Activated T-helper 1 cell treated with anti-CD3 and anti-CD28 coated beads, Interleukin-2, amount 50 U/mL, for 16 hours (primary cell): ENCODE measurements at places on chromosomes 12 and 14.

DNA sequence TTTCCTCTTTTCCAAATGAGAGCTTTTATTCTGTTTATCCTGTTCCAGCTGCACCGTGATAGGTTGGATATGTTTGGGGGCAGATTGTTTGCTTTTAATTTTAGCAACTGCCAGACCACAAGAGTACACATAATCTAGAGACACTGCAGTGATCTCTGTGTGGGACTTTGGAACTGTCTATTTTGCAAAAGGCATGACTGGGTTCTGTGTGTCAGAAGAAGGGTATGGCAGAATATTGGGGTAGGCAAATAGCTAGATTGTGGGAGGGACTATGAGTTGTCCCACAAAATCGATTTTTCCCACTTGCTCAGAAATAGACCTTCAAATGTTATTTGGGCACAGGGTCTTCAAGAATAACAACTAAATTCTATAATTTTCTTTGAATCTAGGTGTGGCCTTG lies 275.9 kb upstream of the KITLG start:
- DNase-seq = no peak

- no peak for DNase-seq
Observed at GRCh38 chr12:1552171-1552570, 42.2 kb downstream of the FBXL14 start.

GRCh38 chr12:41479426-41479825 lies 291.3 kb downstream of the PDZRN4 start:
- DNase-seq = no peak

DNA sequence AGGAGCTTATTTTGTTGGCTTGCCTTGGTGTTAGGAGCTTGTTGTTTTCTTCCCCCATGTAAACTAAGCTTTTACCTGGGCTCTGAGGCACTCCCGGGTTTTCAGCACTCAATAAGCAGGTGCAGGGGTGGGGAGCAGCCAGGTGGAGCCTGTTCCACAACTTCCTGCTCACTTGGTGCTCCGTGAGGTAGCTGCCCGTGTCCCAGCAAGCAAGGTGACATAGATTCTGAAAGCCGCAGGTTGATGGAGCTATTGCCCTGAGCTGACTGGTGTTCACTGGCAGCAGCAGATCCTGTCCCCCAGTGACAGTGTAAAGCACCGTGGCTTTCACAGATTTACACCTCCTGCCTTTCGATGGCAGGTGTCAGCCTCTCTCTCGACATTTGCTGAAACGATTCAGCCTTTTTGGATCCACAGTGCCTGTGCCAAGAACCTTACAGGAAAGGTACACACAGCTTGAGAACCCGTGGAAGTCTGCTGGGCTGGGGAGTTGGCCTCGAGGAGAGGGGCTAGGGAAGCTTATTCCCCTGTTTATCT lies 295.7 kb upstream of the FKBP4 start:
- DNase-seq = no peak

DNA sequence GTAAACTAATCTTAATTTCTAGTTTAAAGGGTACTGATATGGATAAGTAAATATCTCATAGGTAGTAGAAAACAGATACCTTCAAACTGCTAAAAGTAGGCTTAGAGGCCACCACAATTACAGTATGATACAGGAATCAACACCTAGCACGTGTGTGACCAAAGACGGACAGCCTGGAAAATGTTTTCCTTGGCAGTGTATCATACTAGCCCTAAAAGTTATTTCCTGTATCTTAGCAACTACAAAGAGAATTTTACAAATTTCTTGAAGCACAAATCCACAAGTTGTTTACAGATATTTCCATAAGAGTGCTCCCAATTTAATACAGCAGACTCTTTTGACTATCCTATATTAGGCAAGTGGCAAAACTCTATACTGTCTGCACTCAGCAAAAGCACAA lies 106.0 kb downstream of the ITPR2 start:
- DNase-seq = no peak

DNA sequence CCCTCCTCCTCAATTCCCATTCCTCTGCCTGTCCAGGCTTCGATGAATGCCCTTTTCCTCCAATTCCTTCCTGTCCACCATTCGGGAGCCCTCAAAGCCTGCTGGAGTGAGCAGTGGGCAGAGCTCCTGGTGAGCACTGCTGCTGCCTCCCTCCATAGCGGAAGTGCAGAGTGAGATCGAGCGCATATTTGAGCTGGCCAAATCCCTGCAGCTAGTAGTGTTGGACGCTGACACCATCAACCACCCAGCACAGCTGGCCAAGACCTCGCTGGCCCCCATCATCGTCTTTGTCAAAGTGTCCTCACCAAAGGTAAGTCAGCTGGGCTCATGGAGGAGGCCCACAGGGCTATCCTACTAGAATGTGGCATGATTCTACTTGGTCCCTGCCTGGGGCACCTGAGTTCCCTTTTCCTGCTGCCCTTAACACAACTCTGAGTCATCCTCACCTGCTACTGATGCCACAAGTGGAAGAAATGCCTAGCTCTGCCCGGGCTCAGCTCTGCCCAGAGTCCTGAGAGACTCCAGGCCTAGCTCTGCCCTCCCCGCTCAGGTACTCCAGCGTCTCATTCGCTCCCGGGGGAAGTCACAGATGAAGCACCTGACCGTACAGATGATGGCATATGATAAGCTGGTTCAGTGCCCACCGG lies 8.0 kb downstream of the CACNB3 start:
- DNase-seq = no peak

- DNase-seq = no peak
Observed at GRCh38 chr12:112206944-112207343, 81.6 kb downstream of the TRAFD1 start.

- DNase-seq = no peak
Observed at GRCh38 chr12:65640489-65640901, 183.8 kb upstream of the HMGA2 start.

DNA sequence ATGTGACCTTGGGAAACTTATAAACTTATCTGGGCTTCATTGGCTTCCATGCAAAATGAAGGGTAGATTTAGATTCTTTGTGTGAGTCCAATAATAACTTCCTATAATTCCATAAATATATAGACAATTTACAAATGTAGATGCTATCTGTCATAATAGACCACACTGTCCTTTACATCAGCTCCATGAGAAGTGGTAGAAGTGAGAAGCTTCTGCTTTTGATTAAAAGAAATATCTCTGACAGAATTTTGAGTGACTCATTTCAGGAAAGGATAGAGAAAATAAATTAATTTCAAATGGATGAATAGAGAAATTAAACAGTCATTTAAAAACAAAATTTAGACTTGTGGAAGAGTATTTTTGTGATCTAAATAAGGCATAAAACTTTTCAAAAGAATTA lies 329.7 kb upstream of the ATP2B1 start:
- no peak for DNase-seq

DNA sequence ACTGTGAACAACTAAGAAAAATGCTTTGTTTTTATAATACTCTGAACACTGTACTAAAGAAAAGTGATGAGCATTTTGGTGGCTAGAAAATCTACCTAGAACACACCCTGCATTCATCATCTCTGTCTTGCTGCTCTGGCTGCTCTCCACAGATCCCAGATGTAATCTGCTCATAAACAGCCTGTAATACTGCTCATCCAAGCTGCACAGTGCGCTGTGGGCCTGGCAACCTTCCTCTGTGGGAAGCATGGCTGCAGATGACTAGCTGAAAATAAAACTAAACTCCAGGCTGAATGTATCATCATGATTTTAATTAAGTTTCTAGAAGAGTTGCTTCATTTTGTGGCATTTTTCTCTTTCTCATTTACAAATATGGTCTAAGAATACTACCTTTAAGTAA lies 200.7 kb downstream of the SLC2A13 start:
- DNase-seq = no peak

DNA sequence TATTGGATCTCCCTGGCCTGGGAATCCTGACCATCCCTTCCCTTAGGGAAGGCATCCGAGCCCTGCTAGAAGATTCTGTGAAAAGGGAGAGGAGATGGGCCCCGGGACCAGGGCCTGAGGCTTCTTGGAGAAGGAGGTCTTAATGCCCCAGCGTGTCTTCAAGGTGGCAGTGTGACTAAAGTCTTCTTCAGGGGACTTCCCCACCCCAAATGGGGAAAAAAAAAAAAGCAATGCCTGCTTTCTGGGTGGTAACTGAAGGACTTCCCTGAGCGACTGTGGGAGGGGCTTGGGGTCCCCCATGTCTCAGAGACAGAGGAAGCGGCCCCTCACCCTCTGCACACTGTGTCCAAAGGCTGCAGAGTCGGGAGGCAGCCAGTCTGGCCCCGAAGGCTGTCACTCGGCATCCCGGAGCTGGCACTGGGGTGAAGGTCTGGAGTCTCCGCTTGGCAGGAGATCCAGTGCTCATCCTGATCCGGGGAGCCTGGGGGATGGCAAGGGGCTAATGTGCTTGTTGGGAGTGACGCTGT lies 7.8 kb upstream of the PGF start:
- no peak for DNase-seq

DNA sequence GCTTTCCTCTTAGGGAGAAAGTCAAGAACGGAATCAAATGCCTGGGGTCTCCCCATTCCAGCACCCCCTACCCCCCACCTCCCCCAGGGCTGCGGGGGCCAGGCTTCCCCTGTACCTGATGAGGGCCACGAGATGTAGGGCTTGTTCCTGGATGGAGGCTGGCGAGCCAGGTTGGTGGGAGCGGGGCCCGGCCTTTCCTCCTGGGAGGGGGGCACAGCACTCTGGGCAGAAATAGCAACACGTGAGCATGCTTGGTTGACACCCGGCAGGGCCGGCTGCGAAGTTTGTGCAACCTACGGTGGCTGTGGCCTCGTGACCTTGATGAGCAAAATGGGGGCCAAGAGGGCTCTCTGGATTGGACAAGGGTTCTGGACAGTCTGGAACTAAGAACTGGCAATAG lies 15.7 kb downstream of the AMN start:
- no peak for DNase-seq

DNA sequence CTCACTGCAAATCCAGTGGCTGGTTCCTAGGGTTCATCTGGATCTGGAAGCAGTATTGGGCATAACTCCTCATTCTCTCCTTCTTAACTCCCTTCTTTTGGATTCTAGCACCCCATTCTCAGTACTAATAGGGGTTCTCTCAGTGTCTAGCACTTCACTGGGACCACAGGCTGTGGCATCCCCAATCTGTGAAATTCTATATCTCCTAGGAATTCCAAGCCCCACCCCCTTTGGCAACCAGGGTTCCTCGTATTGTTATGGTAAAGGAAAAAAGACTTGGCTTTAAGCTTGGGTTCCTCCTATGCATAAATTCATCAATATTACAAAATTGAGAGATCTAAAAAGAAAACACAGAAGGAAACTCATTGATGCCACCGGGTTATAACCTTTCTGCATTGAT lies 45.0 kb upstream of the FBXO21 start:
- no peak for DNase-seq

DNA sequence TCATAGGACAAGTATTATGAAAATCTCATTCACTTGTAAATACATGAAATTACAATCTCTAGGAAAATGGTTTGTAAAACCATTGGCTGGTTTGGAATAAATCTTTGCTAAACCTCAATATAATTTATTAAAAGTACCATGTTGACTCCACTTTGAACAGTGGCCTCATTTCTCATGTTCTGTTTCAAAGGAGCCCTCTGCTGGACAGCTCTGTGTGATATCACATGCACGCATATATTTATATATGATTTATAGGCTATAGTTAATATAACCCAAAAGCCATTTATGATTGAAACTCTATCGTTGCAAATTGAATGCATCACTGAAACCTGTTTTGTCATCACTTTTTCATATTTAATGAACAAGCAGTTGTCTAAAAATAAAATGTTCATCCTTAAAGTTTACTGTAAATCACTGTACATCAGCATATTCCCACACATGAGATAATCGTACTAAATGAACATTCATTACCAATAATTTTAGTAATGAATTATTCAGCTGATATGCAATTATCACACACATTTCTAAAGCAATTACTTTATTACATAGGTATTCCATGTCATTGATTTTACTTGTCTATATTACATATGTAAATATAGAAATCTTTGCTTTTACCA lies 493.8 kb downstream of the NPAS3 start:
- DNase-seq = no peak

DNA sequence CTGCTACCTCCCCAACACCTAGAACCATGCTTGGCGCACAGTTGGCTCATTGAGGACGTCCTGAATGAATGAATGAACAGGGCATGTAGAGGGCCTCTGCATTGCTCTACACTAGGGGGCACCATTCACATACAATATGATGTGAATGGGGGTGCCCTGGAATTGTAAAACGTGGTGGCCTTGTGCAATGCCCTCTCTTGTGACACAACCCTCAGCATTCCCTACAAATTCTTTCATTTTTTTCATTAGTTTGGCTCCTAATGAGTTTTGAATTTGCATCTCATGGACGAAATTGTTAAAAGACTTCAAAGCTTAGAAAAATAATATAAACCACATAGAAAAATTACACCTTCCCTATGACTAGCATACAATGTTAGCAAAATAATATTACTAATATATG lies 2.3 kb upstream of the DIO2 start:
- no peak for DNase-seq

DNA sequence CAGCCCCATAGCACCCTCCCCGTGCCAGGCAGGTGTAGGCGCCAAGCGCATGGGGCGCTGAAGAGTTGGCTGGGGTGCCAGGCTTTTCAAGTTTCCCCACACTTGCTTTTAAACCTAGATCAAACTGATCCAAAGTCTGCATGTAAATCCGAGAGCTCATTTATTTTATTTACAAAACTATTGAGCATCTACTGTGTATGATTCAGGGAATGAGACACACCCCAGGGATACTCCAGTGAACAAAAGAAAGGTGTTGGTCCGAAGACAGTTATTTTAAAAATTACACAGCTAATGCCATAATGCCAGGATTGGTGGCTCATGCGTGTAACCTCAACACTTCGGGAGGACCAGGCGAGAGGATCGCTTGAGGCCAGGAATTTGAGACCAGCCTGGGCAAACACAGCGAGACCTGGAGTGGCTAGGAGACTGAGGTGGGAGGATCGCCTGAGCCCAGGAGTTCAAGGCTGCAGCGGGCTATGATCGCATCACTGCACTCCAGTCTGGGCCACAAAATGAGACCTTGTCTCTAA lies 780 bp upstream of the SLC41A2 start:
- DNase-seq = no peak

DNA sequence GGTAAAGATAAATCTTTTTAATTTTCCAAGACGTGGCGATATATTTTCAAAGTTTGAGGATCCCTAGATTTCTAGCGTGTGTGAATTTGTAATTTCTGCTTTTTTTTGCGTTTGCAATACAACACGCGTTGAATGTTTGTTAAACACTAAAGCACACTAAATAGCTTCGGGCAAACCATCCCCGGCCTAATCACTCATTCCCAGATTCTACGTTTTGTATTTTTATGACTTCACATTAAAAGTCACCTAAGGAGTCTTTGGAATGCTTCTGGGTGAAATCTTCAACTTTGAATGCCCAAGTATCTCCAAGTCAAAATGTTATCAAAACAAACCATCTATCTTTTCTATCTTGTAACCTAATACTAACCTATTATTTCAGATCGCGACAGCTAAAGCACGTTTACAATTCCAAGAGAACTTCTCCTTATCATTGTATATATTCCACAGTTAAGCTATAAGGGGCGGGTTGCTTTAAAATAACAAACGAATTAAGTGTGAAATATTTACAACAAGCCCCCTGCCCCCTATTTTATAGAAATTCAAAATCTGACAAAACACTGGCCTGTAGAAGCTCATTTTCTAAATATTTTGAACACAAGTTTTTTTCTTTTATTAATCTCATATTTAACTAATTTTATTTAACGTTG lies 1.1 kb downstream of the ALX1 start:
- no peak for DNase-seq
